ENCODE measurements at places on chromosomes 5 and 9.

DNA sequence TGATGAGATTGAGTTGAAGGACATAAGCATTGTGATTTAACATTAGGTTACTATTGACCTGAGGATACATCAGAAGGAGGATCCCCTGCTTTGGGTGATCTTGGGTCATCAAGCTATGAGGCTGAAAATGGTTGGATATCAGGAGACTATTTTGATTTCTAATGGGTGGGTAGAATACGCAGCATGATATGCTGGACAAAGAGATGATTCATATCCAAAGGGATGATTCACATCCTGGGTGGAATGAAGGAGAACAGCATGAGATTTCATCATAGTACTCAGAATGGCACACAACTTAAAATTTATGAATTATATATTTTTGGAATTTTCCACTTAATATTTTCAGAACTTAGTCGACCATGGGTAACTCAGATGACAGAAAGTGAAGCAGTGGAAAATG is 1759.5 kb upstream of the C9orf72 start:
- DNase-seq: no peak

- no peak for DNase-seq
These were observed 131.4 kb downstream of the TMEM174 start for GRCh38 chr5:73304381-73304780.

GRCh38 chr9:134634176-134634575 is 7.4 kb upstream of the COL5A1 start:
- peak; percentile 68 for DNase-seq

GRCh38 chr5:68315679-68316271 is 100.2 kb downstream of the PIK3R1 start:
- DNase-seq: no peak

DNA sequence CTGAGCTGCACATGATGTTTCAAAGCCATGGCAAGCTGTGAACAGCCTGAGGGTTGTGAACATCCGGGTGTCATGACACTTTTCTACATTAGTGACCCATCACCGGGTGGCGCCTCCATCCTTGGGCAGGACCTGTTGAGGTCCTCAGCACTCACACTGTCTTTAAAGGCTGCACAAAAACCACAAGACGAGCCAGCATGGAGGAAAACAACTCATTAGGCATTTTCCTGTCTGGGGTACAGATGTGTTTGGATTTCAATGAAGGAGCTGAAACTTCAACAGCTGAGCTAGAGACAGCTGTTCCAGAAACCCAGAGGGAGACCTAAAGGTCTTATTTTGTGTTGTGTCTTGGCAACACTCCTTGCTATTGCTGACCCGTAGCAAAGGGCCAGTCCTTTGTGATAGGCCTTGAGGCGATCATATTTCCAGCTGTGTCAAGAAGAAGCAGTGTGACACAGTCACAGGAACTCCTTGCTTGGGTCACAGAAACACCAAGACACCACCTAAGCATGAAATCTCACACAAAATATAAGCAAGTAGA is 151.8 kb upstream of the VLDLR start:
- no peak for DNase-seq

DNA sequence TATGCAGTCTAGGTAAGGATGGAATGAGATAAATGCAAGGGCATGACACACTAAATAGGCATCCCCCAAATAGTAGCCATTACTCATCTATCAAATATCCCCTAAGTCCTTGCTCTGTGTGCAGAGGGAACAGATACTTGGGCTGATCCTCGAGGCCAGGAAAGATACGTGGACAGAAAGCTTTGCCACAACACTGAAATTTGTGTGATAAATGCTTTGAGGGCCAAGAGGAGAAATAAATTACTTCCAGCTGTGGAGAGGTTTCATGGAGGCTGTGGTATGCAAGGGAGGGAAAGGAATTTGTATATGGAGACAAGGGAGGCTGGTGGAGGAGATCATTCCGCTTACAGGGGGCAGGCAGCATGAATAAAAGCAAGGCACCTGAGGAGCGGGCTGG is 18.5 kb downstream of the ATOX1 start:
- DNase-seq: no peak

GRCh38 chr5:9544056-9544455 is 1.8 kb downstream of the SEMA5A start:
- no peak for DNase-seq

GRCh38 chr5:131747180-131748105 is 49.4 kb downstream of the FNIP1 start:
- DNase-seq: no peak

DNA sequence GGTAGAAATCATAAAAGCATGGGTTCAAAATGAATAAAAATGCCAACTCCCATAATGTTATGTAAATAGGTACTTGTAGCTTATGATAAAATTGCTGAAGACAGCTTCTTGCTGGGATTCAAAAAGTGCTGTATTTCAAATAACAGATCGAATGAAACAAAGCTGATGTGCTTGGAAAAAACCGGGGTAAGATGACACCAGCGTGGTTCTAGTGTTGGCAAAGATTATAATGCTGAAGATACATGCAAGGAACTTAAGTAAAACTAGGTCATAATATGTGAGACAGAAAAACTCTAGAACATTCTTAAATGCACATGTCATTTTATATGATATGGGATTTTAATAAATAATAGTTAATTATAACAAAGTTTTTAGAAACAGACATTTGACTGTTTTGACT is 44.4 kb upstream of the APC start:
- DNase-seq: no peak

DNA sequence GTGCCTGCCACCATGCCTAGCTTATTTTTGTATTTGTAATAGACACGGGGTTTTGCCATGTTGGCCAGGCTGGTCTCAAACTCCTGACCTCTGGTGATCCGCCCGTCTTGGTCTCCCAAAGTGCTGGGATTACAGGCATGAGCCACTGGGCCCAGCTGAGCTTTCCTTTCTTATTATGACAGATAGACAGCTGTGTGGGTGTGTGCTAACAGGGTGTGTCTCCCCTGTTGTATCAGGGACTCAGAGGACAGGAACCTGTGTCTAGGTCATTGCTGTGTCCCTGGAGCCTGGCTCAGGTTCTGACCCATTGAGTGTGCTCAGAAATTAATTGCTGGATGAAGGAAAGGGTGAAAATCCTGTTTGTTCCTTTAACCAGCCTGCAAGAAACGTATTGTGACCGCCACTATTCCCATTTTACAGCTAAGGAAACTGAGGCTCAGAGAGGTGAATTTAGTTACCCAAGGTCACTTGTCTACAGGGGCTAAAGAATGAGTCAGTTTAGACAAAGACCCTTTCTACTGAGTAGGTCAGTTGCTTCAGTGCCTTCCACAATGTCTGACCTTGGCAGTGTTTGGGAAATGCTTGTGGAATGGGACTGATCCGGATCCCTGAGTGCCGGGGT is 16.8 kb downstream of the NCS1 start:
- DNase-seq: no peak

DNA sequence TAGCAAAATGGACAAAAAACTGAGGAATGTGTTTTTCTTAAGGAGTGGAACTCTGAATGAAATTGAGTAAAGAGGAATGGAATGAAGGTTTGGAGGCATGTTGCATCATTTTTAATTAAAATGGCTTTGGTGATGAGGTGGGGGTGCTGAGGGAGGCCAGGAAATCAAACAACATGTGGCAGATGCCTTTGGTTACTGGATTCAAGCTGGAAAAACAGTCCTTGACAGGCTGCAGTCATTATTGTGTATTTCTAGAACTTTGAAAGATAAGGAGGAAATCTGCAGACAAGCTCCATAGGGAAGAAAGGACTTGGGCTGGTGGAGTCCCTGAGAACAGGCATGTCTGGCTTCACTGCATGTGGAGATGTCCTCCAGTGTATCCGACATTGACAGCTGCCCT is 203.5 kb upstream of the HAPLN1 start:
- DNase-seq: no peak

- DNase-seq: no peak
These were observed 15.8 kb downstream of the MINAR2 start for GRCh38 chr5:129763651-129764050.

DNA sequence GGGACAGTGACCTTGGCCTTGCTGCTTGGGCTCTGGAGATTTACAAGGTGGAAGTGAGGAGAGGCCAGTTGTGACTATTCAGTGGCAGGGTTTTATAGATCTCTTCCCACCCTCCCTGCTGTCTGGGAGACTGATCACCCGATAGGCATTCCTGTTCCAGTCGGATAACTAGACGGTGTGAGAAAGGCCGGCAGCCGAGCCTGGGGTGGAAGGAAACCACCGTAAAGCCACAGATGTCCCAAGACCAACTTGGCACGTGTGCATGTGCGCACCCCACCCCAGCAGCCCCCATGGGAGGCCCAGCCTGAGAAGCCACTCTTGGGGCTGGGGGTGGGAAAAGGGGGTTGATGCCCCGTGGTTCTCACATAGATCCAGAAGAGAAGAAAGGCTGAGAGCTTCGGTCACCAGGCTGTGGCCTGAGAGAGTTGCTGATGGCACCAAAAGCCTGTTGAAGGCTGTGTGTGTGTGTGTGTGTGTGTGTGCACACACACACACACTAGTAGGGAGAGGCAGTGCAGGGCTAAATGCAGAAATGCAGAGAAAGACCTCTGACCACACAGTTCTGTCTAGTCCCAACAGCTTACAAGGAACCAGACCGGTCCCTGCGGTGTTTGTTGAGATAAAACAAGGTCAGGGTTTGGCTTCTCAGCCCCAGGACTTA is 225.8 kb downstream of the FANCC start:
- DNase-seq: peak; percentile 80

- DNase-seq: no peak
These were observed 24.9 kb downstream of the KCNV2 start for GRCh38 chr9:2742214-2742613.

DNA sequence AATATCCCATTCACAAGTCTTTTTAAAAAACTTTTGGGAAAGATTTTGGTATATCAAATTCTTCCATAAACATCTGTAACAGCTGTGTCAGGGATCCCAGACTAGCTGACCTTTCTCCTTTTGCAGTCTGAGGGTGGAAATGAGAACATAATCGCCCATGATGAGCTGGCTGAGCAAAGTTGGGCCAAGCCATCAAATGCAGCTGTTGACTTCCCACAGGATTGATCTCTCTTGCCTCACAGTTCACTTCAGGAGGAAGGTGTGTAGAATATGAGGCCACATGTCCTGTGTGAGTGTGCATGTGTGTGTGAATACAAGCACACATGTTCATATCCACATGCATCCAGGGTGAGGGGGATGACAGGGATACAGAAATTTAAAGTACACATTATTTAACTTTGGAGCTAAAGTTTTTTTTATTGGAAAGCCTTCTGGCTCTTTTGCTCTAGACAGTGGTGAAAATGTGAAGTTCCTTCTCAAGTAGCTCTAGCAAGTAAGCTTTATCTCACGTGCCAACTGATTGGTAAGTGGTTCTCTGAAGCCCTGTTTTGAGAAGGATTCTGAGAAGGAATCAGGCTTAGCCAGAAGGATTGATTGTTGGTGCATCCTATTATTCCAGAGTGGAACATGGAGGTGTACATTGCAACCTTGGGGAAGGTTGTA is 468.8 kb upstream of the DMAC1 start:
- DNase-seq: no peak

DNA sequence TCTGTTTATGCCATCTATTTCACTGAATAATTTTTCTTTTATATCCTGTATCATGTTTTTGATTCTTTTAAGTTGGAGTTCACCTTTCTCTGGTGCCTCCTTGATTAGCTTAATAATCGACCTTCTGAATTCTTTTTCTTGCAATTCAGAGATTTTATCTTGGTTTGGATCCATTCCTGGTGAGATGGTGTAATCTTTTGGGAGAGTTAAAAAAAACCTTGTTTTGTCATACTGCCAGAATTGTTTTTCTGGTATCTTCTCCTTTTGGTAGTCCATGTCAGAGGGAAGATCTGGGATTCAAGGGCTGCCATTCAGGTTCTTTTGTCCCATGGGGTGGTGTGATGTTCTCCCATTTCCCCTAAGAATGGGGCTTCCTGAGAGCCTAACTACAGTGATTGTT is 800.8 kb upstream of the TYRP1 start:
- DNase-seq: no peak

- DNase-seq: no peak
These were observed 105.3 kb downstream of the LHFPL2 start for GRCh38 chr5:78543292-78543691.

- DNase-seq: no peak
These were observed 351.1 kb upstream of the CD180 start for GRCh38 chr5:67547682-67548081.

DNA sequence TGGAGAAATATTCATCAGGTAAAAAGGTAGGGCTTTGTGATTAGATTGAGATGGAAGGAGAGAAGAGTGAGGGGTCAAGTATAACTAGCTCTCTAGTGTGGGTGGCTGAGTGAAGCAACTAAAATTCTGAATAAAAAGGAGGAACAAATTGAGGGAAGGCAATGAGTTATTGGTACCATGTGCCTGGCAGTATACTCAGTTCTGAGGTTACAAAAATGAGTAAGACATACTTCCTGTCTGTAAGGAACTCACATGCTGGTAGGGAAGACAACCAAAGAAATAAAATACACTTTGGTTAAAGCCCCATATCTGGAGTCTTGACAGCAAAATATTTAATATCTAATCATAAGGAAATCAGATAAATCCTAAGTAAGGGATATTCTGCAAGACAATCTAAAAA is 476.8 kb upstream of the C9orf72 start:
- no peak for DNase-seq

GRCh38 chr9:116945817-116946216 is 258.7 kb downstream of the TRIM32 start:
- no peak for DNase-seq

- no peak for DNase-seq
These were observed 8.8 kb downstream of the NEUROG1 start for GRCh38 chr5:135526924-135527323.

DNA sequence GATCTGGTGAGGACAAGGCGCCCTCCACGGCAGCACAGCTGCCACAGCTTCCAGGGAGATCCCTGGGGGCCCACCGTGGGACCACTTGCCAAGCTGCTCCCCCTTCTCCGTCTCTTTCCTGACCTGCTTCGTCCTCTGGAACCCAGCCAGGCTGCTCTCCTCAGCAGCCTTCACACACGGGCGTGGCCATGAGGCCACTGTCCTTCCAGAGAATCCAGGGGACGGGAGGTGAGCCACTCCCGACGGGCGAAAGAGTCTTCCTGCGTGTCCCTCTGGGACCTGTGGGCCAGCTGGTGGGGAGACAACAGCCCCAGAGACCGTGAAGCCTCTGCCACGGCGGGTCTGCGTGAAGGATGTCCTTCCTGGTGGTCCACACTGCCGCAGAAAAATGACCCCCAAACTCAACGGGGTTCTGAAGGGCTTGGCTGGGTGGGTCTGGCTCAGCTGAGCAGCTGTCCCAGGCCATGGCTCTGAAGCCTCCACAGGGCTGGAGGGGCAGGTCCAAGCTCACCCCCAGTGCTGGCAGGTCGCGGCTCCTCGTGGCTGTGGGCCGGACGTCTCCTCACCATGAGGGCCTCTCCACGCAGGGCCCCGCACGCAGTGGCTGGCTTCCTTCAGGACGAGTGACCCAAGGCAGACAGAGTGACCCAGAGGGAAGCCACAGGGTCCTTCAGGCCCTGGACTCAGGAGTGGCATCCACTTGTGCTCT is 47.4 kb upstream of the NKD2 start:
- DNase-seq: peak; percentile 79
